ENCODE measurements at places on chromosomes 1 and 21.
A peak's percentile ranks its signal among the peaks of the same experiment; 100 is the strongest.

GRCh38 chr1:80624682-80625081 is 1176.1 kb upstream of the ADGRL2 start:
- DNase-seq, result no peak

GRCh38 chr1:231792634-231793033 is 166.0 kb downstream of the DISC1 start:
- DNase-seq, result no peak

GRCh38 chr1:154471304-154471703 is 30.7 kb upstream of the TDRD10 start:
- DNase-seq, result no peak

GRCh38 chr1:79497193-79497773 is 490.8 kb upstream of the ADGRL4 start:
- peak; percentile 56 for DNase-seq

GRCh38 chr1:11919621-11920020 is 6.6 kb downstream of the KIAA2013 start:
- DNase-seq, result no peak

- DNase-seq, result no peak
These were observed 11.4 kb downstream of the WNT2B start for GRCh38 chr1:112520166-112520565.

DNA sequence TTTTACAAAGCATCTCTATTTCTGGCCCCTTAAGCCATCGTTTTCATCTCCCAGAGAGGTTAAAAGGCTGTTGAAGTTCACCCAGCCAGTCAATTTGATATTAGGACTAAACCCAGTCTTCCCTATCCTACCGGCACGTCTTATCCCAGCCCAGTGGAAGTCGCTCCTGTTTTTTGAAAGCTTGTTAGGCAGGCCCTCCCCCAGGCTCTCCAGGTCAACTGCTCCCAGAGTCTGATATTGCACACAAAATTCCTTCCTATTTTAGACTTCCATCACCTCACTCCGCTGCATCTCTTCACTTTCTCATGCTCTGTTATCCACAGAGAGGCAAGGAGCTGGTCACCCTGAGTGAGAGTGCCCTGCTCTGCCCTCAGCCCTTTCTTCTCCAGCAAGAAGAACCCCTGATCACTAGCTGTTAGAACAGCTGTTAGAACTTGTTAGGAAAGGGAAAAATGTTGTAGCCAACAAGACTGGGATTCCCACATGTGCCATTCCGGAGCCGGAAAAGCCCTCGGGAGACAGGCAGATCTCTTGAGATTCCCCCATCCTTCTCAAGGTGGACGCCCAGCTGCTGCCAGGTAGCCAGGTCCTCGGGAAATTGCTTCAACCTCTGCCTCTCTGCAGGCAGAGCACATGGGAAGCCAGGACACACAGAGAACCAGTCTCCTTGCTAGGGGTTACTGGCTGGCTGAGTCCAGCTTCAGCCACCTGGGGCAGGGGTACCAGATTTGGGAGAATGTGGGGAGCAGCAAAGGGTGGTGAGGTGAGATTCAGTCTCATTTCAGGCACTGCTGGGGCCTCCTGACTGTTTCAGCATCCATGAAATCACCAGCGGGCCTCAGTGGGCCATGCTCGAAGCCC is 25.7 kb downstream of the PLXNA2 start:
- no peak for DNase-seq

- no peak for DNase-seq
These were observed 83.0 kb downstream of the RIPK4 start for GRCh38 chr21:41683815-41684214.

GRCh38 chr1:61754545-61754944 is 12.3 kb downstream of the PATJ start:
- DNase-seq, result no peak

- no peak for DNase-seq
These were observed 31.1 kb upstream of the EYA3 start for GRCh38 chr1:28119556-28119955.

GRCh38 chr21:26925636-26926035 is 41.3 kb downstream of the ADAMTS5 start:
- no peak for DNase-seq
